Stimulated activated CD4-positive, alpha-beta T cell treated with anti-CD3 and anti-CD28 coated beads, Interleukin-12 subunit alpha, Interleukin-12 subunit beta, amount 100 ng/mL, for 48 hours (primary cell): ENCODE measurements at places on chromosomes 7 and 10.

GRCh38 chr7:120160166-120160565 lies 112.8 kb upstream of the KCND2 start:
- no peak for DNase-seq

GRCh38 chr10:845526-845925 lies 86.0 kb downstream of the LARP4B start:
- no peak for DNase-seq

DNA sequence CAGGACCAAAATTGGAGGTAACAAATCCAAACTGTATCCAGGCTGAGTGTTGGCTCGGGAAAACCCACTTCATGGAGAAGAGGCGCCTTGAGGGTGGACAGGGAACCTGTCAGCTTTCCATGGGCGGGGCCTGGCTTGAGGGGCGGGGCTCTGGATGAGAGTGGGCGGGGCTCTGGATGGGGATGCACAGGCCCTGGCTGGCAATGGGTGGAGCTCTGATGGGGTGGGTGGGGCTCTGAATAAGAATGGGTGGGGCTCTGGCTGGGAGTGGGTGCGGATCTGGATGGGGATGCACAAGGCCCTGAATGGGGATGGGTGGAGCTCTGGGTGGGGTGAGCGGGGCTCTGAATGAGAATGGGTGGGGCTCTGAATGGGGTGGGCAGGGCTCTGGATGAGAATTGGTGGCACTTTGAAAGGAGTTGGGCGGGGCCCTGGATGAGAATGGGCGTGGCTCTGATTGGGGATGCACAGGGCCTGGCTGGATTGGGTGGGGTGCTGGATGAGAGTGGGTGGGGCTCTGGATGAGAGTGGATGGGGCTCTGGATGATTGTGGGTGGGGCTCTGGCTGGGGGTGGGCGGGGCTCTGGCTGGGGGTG lies 96.6 kb upstream of the NPTX2 start:
- no peak for DNase-seq

DNA sequence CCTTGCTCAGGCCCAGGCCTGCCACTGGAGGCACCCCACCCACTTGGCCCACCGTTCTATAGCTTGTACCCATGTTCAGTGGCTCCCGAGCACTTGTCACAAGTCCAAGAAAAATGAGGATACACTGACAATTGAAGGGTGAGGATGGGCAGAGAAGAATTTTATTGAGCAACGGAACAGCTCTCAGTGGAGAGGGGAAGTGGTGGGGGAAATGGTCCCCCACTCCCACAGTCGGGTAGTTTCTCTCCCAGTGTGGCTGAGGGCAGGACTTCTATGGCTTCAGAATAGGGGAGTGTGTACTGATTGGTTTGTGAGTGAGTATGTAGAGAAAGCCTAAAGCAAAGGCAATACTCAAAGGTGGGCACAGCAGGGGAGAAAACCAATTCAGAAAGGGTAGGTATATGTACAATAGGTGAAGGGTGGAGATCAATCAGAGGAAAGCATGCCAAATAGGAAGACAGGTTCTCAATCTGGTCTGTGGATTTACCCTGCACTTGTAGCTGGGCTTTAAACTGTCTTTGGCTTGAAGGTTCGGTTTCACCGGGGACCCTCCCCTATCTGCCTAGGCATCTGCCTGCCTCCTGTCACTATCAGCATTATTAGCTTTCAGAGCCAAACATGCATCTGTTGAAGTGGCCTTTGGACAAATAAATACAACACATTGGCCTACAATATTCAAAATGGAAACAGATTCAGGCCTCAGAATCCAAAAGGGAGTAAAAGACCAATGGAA lies 8.9 kb upstream of the TSPAN13 start:
- no peak for DNase-seq

DNA sequence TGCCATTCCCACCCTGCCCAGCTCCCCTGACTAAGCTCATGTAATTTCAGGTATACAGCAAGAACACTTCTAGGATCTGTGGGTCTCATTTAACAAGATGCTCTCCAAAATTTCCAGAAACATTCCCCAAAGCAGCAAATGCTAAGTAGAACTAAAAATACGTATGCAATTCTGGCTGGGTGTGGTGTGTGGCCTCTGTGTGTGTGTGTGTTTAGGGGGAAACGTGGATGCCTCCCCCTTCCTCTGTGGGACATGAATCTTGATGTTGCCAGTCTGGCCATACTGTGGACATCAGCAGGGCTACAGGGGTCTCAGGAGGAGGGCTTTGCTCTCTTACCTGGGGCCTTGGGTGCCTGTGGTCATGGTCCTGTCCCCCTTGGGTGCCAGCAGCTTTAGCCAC lies 18.4 kb downstream of the EMX2 start:
- DNase-seq, result no peak

GRCh38 chr10:117186832-117187615 lies 10.3 kb upstream of the KCNK18 start:
- DNase-seq, result no peak

DNA sequence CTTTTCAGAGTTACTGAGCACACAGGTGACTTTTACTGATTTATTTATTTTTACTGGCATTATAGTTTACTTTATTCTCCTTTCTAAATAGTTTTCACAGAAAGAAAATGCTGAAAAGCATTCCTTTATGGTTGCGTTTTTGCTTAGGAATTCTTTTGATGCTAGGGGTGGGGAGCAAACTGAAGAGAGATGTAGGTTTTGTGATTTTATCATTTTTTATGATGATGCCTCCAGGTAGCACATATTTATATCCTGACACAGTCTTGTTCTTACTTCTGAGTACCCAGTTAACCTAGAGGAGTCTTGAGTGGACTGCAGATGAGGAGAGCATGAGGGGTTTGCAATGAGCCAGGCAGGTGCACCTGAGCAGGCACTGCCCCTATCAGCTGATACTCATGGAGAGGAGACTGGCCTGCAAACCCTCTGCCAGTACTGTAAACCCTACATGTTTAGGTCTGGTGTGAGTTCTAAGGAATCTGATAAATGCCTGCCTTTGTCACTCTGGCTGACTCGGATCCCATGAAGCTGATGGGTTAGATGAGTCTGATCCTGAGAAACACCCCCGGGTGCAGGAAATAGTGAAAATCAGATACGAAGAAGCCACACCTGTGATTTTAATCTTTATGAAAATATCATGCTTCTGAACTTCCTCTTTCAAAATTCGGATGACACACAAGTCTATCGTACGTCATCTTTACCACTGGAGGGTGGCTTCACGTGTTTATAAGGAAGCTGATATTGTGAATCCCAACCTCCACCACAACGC lies 302.9 kb downstream of the WDR37 start:
- no peak for DNase-seq

DNA sequence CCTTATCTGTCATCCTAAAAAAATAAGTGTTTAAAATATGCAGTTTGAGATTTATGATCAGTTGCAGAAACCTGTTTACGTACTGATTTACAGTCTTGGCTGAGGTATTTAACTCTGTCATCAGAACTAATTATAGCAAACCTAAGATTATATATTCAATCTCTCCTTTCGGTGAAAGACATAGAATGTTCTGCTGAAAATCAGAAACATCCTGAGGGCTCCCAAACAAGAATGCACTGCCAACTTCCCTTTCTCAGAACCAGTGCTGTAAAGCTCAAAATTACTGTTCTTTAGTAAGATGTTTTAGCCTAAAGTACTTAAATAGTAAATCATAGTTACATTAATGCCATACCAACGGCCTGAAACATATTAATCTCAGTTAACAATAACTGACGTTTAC lies 34.3 kb downstream of the FAM204A start:
- no peak for DNase-seq

DNA sequence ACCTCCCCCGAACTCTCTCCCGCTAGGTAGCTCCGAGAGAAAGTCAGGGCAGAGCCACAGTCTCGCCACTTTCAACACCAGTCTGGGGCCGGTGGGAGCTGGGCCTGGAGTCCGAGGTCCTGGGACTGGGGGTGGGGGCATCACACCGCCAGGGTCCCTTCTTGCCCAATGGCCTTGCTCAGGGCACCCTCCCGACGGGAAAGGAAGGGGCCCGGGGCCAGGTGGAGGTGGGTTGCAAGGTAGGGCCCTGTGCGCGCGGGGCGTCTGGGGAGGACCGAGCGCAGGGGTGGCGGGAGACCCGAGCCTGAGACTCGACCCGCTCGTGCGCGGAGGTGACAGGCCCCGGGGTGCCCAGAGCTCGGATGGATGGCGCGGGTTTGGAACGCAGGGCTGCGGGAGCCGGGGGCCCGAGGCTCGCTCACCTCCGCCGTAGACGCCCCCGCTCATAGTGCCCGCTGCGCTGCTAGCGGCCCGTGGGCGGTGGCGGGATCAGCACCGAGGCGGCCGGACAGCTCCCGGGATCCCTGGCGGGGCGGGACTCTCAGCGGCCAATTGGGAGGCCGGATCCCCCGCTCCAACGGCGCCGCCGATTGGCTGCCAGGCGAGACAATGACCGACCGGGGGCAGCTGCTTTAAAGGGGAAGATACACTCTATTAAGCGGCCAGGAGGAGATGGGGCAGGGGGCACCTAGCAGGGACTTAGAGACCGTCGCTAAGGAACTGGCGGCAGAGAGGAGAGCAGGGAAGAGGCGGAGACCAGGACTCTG lies at the start of gene ACTL6B:
ACTL6B (minus strand) TSS at position 541 of the 767 bp plus-strand sequence; CDS start at position 447, 94 bp downstream.
- no peak for DNase-seq

DNA sequence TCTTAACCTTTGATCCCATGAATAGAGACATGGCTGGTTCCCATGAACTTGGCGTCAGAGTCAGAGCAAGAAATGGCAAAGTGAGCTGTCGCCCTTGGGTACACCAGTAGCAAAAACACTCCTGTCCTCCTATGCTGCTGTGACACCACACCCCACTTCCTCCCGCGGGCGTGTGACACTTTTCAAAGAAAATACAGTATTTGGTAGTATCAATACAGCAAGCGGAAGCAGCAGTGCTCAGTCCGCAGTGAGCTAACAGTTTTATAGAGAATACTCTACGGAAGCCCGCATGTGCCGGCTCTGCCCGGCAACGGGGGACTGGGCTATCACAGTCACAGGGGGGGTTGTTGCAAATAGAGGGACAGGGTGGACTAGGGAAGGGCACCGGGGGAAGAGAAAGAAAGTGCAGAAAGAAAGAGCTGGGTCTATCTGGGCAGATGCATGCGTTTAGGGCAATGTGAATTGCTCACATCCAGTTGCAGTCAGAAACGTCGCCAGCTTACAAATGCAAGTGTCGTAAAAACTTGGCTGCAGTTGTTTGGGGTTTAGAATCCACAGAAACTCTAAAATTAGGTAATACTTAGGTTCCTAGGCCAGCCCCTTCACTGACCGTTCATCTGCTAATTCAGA lies 49.8 kb downstream of the PRKCQ start:
- DNase-seq, result peak; percentile 69

- DNase-seq, result no peak
Observed at GRCh38 chr7:147646568-147646967, 944.0 kb upstream of the C7orf33 start.

- no peak for DNase-seq
Observed at GRCh38 chr10:7300384-7300971, 110.4 kb downstream of the SFMBT2 start.

- DNase-seq, result peak; percentile 59
Observed at GRCh38 chr7:94436018-94436604, 41.4 kb downstream of the COL1A2 start.

- DNase-seq, result no peak
Observed at GRCh38 chr10:87987206-87987605, 123.8 kb downstream of the PTEN start.

DNA sequence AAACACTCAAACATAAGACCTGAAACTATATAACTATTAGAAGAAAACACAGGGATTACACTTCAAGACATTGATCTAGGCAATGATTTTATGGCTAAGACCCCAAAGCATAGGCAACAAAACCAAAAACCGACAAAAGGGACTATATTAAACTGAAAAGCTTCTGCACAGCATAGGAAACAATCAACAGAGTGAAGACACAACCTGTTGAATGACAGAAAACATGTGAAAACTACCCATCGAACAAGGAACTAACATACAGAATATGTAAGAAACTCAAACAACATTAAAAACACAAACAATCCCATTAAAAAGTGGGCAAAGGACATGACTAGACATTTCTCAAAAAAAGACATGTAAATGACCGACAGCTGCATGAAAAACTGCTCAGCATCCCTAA lies 109.0 kb downstream of the ALOX5 start:
- no peak for DNase-seq

- no peak for DNase-seq
Observed at GRCh38 chr10:103852856-103853255, 2.5 kb downstream of the SH3PXD2A start.

DNA sequence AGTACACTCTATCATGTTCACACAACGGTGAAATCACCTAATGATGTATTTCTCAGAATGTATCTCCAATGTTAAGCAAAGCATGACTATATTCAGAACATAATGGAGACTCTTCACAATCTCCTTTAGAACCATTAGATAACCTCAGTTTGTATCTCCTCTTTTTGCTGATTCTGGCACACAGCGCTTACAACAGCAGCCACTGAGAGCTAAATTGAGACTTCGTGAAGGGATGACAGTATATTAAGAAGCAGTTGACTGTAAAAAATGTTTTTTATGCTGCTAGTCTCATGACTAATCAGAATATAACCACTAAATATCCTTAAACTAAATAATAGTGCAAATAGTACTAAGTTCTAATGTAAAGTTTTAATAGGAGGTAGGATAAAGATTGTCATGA lies 46.9 kb downstream of the KMT2E start:
- no peak for DNase-seq

DNA sequence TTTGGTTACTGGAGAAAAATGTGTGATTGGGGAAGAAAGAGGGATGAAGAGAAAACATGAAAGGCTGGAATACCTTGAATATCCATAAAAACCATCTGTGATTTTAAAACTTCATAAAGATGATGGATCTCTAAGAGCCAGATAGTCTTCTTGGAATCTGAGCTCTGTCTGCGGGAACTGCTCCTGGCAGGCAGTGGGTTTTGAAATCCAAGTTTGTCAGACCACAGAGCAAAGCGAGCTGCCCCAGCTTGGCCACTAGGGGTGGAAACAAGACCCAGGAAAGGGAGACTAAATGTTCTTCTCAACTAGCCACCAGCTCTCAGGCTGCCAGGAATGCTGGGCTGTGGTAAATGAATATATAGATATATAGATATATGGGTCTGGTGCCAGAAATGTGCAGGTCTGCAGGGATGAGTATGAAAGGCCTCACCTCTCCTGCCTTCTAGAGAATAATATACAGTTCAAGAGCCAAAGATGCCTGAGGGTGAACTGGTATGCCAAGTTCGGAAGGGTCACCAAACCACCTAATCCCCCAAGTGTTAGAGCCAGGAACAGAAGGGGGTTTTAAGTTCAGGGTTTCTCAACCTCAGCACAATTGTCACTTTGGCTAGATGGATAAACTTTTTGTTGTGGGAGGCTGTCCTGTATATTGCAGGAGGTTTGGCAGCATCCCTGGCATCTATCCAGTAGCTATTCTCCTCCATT lies 208.8 kb downstream of the KCNMA1 start:
- no peak for DNase-seq

GRCh38 chr7:94657771-94658693 lies 2.1 kb upstream of the SGCE start:
- DNase-seq, result peak; percentile 87

GRCh38 chr7:76349313-76349885 lies 9.4 kb downstream of the YWHAG start:
- DNase-seq, result no peak
